ENCODE measurements at places on chromosomes 5 and 9.

DNA sequence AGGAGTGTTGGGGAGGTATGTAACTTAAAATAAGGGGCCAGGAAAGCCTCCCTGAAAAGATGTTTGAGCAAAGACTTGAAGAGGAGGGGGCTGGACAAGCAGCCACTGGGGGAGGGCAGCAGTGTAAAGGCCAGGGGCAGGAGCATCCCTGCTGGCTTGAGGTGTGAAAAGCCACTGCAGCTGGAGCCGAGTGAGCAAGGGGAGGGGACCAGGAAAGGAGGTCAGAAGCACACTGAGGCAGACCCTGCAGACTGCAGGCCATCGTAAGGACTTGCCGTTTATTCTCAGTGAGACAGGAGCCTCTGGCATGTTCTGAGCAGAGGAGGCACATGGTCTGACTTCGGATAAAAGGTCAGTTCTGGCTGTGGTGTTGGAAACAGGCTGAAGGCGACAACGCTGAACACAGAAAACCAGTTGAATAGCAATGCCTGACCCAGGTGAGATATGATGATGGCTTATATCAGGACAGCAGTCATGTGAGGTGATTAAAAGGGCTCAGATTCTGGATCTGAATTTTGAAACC lies 10.2 kb upstream of the ERGIC1 start:
- DNase-seq: no peak

DNA sequence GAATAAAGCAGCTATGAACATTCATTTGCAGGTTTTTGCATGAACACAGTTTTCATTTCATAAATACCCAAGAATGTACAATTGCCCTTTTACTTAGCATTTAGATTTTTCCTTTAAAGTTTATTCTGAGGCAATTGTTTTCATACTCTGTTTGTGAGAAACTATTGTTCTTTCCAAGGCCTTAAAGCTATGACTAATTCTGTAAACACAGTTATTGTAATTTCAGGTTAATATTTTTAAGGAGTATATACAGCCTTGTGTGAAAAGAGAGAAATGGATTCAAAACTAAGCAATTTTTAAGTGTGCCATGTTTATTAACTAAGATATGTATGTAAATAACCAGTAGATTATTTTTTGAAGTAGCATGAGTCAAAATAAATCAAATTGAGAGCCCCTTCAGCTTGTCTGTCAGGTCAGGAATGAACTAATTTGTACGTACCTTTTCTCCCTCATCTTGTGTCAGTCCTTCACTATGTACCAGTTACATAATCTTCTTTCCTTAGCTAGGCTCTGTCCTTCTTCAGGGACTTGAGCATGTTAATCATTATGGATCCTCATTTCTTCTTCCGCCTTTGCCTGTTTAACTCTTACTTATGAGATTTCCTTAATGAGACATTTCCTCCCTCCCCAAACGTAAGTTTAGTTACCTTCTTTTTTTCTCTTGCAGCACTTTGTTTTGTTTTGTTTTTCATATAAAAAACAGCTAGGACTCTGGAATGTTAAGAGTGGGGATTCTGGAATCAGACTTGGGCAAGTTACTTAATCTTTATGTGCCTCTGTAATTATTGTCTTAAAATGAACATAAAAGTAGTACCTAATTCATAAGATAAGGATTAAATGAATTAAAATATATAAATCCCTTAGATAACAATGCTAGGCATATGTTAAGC lies 63.6 kb downstream of the NIPBL start:
- no peak for DNase-seq

- no peak for DNase-seq
Observed at GRCh38 chr5:107331882-107332281, 338.9 kb downstream of the EFNA5 start.

DNA sequence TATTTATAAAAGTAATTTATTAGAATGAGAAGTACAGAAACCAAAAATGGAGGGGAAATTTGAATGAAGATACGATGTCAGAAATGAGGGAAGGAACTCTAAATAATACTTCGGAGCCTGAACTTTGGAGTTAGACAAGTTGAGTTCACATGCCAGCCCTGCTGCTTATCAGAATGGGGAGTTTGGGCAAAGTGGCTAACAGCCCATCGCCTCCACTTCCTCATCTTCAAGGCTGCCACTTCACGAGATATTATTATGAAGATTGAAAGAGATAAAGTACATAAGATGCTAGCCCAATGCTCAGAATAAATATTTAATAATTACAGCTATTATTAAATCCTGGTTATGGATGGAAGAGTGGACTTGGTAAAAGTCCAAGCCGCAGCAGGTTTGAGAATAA lies 56.2 kb upstream of the ABCA1 start:
- no peak for DNase-seq

DNA sequence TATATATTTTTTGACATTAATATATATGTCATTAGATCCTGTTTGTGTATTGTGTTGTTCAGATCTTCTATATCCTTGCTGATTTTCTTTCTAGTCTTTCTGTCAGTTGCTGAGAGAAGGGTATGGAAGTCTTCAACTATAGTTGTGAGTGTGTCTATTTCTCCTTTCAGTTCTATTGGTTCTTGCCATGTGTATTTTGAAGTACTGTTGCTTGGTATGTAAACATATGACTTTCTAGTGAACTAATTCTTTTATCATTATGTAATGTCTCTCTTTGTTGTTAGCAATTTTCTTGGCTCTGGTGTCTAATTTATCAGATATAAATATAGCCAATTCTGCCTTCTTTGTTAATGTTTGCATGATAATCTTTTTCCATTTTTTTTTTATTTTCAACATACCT lies 84.3 kb upstream of the CAST start:
- DNase-seq: no peak
